ENCODE measurements at places on chromosomes 3 and 15. TPM values are rescaled to one million over a fixed set of nuclear protein-coding genes. Genes with fewer than 3 reads are reported as not detected.

Gene ABHD10
- polyA plus RNA-seq = 56.2 TPM

Gene CPA3
- polyA plus RNA-seq = 0.56 TPM

Gene C3orf62
- polyA plus RNA-seq = 9.5 TPM

Gene RAD54L2
- polyA plus RNA-seq = 14.7 TPM

- DNase-seq = no peak
Measured at GRCh38 chr3:160869825-160870224, 113.8 kb downstream of the PPM1L start.

DNA sequence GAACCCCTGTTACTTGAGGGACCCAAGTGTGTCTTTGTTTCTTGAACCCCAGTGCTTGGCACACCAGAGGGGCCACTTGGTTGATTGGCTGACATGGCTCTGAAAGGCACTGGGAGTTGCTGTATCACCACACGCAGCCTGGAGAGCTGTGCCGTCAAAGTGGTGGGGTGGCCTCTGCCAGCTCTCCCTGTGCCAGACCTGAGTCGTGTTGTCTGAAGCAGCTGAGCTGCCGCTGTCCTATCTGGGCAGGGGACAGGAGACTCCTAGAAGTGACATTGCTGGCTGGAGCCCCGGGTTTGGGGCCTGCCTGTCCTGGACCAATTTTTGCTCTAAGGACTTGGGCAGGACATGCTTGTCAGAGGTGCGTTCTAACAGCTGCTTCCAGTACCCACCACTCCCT is 5.5 kb upstream of the SNX22 start:
- DNase-seq = no peak

DNA sequence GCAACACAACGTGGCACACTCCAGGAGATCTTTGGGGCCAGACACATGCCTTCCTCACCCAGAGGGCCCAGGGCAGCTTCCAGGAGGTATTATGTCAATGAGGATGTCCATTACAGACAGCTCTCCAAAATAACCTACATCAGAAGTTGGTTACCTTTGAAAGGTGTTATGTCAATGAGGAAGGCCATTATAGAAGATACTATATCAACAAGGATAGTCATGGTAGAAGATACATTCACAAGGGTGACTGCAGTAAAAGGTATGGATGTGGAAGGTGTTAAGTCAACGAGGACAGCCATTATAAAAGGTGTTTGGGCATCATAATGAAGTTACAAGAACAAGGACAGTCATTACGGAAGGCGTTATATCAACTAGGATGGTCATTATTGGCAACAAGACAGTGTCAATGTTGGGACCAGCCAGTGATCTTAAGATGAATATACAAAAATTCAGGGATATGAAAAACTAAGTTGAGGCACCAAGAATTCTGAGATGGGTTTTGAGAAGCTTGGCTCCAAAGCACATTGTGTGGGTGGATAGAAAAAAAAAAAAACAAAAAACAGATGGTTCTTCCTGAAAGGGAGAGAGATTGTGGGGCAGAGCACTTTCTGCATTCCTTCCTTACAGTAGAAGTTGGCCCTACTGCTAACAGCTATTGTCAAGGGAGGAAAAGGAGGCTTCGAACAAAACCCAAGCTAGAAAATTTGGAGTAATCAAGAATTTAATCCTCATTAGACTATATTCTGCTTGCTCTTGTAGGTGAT is 11.2 kb downstream of the CDCP1 start:
- no peak for DNase-seq

GRCh38 chr3:156687023-156687422 is 12.6 kb downstream of the TIPARP start:
- DNase-seq = no peak

All from right renal pelvis (tissue), 4 donors.